CD8-positive, alpha-beta T cell (primary cell): ENCODE measurements at places on chromosomes 3 and 15.

- DNase-seq, result peak; percentile 31
These were observed 1.1 kb downstream of the ATP10A start for GRCh38 chr15:25862071-25862471.

DNA sequence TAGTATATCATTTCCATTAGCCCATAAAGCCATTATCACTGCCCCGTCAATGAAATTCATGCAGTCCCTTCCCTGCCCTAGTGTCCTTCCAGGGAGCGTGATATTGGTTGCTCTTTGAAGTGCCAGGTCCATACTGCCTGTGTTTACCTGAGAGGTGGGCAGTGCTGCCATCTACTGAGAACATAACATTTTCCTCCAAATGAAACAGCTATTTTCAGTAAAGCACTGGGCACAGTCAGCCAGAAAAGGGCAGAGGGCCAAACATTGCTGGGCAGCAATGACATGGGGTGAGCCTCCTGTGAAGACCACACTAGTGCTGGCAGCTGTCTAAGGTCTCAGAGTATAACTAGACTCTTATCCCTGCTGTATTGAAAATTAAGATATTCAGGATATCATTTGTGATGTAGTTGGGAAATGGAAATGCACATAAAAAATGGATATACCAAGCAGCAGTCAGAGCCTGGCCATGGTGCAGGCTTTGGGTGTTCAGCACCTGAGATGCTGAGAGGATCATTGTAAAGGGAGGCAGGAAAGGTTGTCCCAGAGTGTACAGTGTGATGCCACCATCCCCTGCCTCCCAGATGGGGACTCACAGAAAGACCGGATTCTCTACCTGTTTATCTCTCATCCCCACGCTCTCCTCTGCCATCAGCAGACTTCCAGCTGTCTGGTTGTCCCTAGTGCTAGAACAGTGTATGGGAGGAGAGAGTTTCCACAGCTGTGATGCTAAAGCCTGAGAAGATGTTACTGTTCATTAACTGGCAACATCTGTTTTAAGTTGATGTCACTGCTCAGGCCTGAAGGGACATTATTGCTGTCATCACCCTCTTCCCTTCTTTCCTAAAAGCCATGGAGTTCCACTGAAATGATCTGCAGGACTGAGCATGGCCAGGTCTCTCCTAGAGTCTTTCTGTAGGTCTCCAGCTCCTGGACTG is 108.8 kb downstream of the ARNT2 start:
- no peak for DNase-seq

DNA sequence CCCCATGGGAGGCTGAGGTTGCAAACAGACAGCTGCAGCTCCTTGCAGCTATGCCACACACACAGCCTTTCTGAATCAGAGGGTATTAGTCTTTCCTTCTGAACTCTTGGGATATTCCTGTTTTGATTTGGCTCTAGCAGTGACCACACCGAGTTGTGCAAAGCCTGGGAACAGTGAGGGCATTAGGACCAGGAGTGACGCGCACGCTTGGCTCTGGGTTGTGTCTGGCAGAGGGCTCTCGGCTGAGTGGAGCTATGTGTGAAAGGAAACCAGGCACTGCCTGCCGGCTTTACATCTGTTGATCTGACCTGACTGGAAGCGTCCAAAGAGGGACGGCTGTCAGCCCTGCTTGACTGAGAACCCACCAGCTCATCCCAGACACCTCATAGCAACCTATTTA is at the start of gene GALNT15:
Gene GALNT15, plus strand, starts transcription at position 292 of the 400 bp plus-strand sequence. CDS start 472 bp downstream, outside the sequence.
- no peak for DNase-seq

- DNase-seq, result no peak
These were observed 720.2 kb downstream of the ROBO1 start for GRCh38 chr3:79047581-79047980.

DNA sequence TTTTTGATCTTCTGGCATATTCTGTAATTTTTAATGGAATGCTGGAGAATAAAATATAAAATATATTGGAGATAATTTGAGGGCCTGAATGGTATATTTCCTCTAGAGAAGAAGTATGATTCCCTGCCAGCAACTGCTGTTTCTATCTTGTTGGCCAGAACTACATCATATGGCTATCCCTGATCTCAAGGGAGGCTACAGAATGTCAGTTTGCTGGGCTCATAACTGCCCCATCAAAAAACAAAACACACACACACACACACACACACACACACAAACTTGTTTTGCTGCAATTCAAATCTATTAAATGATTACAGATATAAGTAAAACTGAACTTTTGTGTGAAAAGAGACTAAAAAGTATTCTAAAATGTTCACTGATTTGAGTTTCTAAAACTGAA is 51.0 kb downstream of the RASA2 start:
- no peak for DNase-seq

- peak; percentile 4 for DNase-seq
These were observed 551 bp downstream of the DNAJC13 start for GRCh38 chr3:132417695-132418411.

GRCh38 chr3:107370907-107371306 is 6.3 kb upstream of the CCDC54 start:
- no peak for DNase-seq

- DNase-seq, result no peak
These were observed 47.9 kb upstream of the CADPS start for GRCh38 chr3:62923066-62923465.

- DNase-seq, result no peak
These were observed 53.7 kb downstream of the CGGBP1 start for GRCh38 chr3:88005066-88005465.

GRCh38 chr3:191356631-191357439 is 26.5 kb upstream of the UTS2B start:
- no peak for DNase-seq

DNA sequence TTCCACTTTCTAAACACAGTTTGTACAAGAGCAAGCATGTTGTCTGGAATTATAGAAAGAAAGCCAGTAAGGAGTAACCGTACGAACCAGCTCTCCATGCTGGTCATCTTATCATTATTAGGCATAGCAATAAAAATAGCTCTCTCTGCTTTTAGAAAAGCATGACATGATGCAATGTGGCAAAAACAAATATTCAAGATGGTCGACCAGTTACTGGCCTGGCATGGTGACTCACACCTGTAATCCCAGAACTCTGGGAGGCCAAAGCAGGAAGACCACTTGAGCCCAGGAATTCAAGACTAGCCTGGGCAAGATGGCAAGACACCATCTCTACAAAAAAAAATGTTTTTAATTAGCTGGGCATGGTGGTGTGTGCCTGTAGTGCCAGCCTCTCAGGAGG is 2.6 kb upstream of the MAP4 start:
- DNase-seq, result no peak

GRCh38 chr3:149713730-149714654 is 38.3 kb downstream of the COMMD2 start:
- no peak for DNase-seq

DNA sequence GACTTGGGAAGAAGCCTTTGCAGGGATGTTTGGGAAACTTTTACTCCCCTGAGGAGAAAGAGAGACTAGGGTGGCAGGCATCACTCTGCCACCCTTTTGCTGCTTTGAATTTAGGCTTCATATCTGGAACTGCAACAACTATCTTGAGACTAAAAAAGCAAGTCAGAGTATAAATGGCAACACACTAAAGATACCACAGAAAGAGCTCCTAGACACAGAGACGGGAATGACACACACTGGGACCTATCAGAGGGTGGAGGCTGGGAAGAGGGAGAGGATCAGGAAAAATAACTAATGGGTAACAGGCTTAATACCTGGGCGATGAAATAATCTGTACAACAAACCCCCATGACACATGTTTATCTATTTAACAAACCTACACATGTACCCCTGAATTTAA is 237.8 kb downstream of the FGF12 start:
- no peak for DNase-seq

DNA sequence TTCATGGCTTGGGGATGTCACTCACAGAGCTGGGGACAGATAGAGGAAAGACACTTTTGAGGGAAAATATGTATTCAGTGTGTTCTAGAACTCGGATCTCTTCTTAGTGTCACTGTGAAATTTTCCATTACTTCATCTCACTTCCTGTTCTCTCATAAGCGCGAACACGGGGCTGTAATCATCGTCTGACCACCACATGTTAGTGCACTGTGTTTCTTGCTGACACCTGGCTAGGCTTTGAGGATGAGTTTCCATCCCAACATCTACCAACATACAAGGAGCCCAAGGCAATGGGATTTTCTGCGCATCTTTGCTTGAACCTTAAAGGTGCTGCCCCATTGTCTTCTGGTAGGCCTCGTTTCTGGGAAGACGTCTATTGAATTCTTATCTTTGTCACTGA is 84.0 kb downstream of the LIPC start:
- DNase-seq, result no peak

- no peak for DNase-seq
These were observed 720.6 kb upstream of the CBLB start for GRCh38 chr3:106589311-106589942.

DNA sequence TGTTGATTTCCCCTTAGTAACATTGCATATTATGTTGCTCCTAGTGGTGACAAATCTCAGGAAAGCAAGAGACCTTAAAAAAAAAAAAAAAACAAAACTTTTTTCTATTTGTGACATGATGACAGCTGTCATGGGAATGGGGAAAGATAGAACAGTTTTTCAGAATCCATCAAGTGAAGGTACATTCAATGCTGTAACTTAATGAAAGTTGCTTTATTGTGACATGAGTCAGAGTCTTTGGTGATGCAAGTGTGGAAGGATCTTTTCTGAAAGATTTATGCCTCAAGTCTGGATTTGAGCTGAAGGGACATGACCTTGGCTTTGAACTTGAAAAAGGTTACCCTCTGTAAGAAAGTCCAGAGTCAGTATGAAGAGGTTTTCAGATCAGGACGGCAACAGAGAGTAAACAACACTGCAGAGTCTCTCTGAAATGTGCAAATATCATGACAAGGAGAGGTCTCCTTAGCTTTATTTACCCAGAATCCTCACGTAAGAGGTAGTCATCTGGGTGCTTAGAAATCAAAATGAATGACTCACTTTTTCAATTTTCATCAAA is 424.7 kb downstream of the CNTN4 start:
- DNase-seq, result no peak

- DNase-seq, result no peak
These were observed 7.4 kb downstream of the TRANK1 start for GRCh38 chr3:36937492-36937891.

DNA sequence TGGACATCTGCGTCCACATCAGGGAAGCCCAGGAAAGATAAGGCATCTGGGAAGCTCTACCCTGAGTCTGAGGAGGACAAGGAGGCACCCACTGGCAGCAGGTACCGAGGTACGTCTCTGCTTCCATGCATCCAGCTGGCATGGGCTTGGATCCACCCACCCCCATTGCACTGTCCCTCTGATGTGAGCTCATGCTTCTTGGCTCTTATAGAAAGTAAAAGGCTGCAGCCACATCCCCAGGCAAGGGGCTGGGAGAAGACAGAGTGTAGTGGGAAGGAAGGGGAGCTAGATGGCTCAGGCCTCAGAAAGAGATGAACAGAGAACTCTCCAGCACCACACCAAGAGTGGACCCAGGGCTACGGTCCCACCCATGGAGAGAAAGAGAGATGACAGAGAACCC is 18.2 kb downstream of the PTH1R start:
- DNase-seq, result no peak

DNA sequence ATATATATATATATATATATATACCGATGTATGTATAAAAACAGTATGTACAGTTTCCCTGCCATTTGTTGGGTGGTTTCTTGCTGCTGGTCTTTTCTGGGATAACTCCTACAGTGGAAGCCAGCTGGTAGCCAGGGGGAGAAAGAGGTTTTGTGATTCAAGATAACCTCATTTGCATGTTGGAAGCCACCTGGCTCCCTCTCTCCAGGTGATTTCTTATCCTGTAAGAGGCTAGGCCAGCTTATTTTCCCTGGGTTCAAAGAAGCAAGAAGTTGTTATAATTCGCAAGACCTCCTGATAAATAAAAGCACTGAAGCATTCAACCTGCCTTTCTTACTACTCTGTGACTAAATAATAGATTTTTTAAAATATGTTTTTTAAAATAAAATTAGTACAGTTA is 443.3 kb downstream of the VGLL3 start:
- no peak for DNase-seq

DNA sequence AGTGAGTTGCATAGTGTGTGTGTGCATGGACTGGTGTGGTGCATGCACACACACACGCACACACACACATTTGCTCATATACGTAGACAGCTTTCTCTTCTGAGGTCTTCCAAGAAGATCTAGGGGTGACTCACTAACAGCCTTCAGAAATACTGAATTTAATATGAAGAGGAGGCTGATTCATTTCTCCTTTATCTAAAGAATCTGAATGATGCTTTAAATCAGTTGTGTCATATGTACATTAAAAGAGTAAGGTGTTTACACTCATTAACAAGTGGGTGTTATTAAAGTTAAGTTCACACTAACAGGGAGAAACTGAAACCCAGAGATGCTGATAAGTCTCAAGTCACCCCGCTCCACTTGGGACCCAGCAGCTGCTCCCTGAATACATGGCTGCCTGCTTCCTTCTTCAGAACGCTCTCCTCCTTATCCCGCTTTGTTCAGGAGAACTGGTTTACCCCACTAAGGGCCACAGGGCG is 22.0 kb downstream of the TMPRSS7 start:
- DNase-seq, result no peak

- DNase-seq, result no peak
These were observed 25.3 kb downstream of the NPTN start for GRCh38 chr15:73607843-73608242.

GRCh38 chr3:23760325-23760724 is 45.4 kb upstream of the UBE2E1 start:
- no peak for DNase-seq

DNA sequence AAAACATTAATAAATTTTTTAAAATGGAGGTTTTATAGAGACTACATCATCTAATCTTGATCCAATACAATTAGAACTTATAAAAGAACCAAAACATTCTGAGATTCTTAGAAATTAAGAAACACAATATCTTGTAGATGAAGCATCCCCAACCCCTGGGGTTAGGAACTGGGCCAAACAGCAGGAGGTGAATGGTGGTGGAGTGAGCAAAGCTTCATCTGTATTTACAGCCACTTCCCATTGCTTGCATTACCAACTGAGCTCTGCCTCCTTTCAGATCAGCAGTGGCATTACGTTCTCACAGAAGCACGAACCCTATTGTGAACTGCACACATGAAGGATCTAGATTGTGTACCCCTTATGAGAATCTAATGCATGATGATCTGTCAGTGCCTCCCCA is 36.3 kb downstream of the KNL1 start:
- no peak for DNase-seq

DNA sequence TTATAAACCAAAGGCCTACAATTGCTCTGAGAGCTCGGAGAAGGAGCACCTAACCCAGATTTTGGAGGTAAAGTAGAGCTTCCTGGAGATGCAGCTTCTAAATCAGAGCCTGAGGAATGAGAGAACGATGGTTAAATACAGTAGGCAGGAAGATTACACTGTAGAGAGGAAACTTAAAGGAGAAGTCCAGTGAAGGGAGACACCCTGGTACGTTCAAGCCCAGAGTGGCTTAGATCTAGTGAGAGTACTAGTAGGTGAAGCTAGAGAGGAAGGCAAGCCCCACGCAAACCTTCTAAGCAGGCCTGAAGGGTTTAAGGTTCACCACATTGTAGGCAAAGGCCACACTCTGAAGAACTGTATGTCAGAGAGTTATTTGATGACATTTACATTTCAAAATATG is 33.4 kb downstream of the SLC49A4 start:
- DNase-seq, result no peak
